Liver (tissue), 10 donors: ENCODE measurements at places on chromosomes 11 and 22. TPM values are rescaled to one million over a fixed set of nuclear protein-coding genes. Genes with fewer than 3 reads are reported as not detected.

TSSK2 gene
- total RNA-seq: 0.08 TPM

MS4A1 gene
- 0.75 TPM for total RNA-seq

CNGA4 gene
- not detected for total RNA-seq

OR51B4 gene
- not detected for total RNA-seq

DUSP8 gene
- total RNA-seq: 0.09 TPM

SMIM35 gene
- not detected for total RNA-seq

GRCh38 chr11:92857407-92857806 lies 112.0 kb upstream of the MTNR1B start:
- no peak for DNase-seq

GRCh38 chr11:37076866-37077265 lies 478.8 kb upstream of the RAG2 start:
- no peak for DNase-seq

- no peak for DNase-seq
These were observed 6.6 kb downstream of the LIMK2 start for GRCh38 chr22:31218565-31219262.

GRCh38 chr11:65298655-65299179 lies 15.9 kb upstream of the CDC42EP2 start:
- no peak for DNase-seq

DNA sequence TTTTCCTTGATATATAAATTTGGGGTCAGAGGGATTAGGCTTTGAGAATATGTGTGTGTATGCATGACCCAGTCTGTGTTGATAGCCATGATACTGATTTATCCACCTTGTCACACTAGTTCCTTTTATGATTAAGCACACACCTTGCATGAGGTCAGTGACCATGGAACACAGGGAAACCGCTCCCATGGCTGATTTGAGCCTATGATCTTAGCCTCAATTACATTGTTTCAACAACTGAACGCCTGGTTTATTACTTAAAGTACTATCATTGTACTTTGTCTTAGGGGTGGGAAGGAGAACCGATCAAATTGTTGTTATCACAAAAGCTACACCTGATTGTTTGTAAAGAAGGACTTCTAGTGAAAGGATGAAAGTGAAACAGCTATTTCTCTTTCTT lies 70.7 kb downstream of the ARFGAP2 start:
- no peak for DNase-seq

DNA sequence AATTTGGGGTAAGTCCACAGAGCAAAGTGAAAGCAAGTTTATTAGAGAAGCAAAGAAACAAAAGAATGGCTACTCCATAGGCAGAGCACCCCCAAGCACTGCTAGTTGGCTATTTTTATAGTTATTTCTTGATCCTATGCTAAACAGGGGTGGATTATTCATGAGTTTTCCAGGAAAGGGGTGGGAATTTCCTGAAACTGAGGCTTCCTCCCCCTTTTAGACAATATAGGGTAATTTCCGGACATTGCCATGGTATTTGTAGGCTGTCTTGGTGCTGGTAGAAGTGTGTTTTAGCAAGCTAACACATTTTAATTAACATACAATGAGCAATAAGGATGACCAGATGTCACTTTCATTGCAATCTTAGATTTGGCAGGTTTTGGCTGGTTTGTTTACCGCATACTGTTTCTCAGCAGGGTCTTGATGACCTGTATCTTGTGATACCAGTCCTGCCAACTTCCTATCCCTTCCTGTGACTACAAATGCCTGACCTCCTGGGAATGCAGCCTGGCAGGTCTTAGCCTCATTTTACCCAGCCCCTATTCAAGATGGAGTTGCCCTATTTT lies 937 bp upstream of the C1QTNF6 start:
- DNase-seq: no peak

DNA sequence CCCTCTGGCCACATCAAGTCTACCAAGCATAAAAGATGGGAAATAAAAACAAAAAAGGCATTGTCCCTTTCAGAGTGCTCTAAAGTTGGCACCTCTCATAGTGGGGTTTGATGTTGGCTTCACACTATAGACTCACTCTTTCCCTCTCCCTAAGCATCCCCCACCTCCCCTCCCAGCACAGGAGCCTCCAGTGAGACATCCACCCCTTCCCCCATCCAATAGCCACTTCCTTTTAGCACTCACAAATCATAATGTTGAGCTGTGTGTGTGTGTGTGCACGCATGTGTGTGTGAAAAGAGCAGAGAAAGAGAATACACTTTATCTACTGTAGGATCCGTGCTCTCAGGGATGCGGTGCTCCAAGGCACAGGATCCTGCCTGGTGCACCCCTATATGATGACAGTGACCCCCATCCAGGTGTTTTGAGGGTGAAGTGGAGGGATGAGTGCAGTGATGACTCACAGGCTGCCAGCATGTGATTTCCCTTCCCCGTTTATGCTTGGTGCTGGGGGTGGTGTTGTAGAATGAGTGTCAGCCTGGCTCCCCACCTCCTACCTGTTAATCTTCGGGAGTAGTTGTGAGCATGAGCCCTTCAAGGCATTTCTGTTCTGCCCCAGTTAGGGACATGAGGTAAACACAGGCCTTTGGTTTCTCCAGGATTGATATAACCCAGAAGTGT lies 235.2 kb upstream of the B3GAT1 start:
- DNase-seq: no peak

GRCh38 chr11:111331711-111332479 lies 33.5 kb downstream of the POU2AF3 start:
- no peak for DNase-seq

GRCh38 chr11:129933891-129934290 lies 38.5 kb upstream of the NFRKB start:
- no peak for DNase-seq

GRCh38 chr11:34337016-34337415 lies 20.8 kb downstream of the ABTB2 start:
- no peak for DNase-seq

DNA sequence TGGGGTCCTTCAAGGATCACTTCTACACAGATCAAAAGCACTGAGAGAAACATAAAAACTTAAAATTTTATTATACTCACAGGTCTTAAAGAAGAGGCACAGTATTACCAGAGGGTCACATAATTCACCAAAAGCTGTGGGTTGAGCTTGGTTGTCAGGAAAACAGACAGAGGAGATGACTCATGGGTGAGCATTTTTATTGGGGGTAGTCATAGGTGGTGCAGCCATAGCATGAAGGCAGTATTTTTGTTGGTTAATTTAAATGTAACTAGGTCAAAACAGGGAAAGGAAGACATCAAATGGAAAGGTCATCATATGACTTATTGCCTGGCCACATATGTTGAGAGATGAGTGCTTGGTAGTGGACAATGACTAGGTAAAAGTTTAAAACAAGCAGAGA lies 24.2 kb downstream of the OR5B17 start:
- no peak for DNase-seq

DNA sequence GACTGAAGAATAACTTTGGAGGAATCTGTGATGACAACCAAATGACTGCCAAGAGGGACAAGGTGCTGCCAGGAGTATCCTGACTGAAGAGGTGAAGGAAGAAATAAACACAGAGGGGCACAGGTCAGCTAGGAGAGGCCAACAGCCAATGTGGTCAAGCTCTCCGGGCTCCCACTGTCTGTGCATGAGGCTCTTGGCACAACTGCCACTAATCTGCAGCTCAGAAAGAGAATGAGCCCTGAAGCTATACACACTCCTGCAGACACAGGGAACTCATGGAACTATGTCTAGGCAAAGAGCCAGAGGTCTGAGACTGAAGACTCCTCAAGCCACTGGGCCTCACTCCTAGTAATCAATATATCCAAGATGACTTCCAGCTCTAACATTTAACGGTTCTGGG lies 7.0 kb downstream of the THRSP start:
- no peak for DNase-seq

DNA sequence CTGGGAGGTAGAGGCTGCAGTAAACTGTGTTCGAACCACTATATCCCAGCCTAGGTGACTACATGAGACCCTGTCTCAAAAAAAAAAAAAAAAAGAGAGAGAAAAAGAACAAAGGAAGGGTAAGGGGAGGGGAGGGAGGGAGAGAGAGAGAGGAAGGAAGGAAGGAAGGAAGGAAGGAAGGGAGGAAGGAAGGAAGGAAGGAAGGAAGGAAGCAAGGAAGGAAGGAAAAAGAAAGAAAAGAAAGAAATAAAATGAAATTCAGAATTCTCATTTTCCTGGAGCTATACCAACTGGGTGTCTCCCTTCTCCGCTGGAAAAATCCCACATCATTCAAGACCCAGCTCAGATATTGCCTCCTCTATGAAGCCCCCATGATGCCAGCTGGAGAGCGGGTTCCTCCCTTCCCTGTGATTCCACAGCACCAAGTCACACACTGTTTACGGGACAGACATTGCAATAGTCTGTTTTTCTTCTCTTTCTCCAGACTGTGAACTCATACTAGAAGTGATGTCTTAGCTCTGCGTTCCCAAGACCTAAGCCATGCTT lies 3.0 kb upstream of the PPFIA1 start:
- no peak for DNase-seq

DNA sequence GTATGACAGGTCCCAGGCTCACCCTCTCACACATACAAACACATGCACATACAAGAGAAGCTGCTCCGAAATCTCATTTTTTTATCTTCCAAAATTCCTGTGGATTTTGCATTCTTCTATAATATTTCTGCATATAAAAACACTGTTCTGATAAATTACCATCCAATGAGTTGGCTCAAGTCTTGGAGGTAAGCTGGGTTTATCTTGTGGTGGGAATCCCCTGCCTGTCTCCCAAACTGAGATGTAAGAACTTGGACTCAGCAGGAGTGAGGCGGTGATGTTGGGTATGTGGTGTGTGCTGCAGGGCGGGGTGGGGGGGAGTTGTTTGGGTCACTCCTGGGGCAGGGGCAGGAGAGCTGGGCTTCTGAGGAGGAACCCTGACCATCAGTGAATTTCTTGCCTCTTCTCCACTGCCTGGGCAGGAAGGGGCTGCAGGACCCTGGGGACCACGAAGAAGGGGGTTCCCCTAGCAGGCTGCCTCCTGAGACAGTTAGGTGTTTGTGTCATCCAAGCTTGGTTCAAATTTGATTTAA lies 6.8 kb upstream of the P2RY6 start:
- DNase-seq: no peak

- no peak for DNase-seq
These were observed 737 bp downstream of the RBM4 start for GRCh38 chr11:66639066-66639813.

DNA sequence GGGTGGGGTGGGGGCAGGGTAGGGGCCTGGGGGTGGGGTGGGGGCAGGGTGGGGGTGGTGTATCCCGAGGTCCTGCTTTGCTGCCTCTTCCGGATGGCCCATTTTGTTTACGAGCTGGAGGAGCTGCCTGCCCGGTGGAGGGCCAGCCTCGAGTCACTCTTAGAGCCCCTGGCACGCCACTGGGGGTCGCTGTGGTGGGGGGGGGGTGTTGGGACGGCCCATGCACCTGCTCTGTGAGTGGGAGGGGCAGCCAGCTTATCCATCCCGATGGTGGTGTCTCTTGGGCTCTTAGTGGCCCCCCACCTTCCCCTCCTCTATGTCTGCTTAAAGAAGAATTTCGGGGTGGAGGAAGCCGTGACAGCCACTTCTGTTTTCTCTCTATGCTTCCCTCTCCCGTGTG lies 24.6 kb downstream of the MRGPRD start:
- no peak for DNase-seq

DNA sequence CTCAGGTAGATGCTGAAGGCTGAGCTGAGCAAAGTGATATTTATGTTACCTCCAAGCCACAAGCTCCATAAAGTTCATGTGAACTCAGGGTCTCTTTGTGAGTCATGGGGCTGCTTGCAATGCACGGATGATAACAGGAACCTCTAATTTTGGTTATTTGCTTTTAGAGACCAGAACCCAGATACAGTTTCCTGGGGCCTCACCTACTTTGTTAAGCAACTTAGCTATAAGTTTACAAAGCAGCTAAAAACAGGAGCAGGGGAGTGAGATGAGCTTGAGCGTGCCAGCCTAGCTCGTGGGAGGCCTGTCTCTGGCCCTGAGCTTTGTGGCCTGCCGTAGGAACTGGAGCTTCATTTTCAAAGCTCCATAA lies 29.2 kb downstream of the SREBF2 start:
- DNase-seq: no peak

- DNase-seq: no peak
These were observed 25.4 kb upstream of the SEZ6L start for GRCh38 chr22:26143806-26144325.
